ENCODE measurements at places on chromosomes 6 and 20.

GRCh38 chr6:82954937-82955577 lies 110.6 kb downstream of the UBE3D start:
- DNase-seq: no peak

- no peak for DNase-seq
Observed at GRCh38 chr6:73250016-73250415, 13.0 kb downstream of the KHDC1 start.

GRCh38 chr20:50341880-50342637 lies 151.4 kb downstream of the CEBPB start:
- no peak for DNase-seq

- no peak for DNase-seq
Observed at GRCh38 chr6:72245565-72245964, 359.2 kb downstream of the RIMS1 start.

DNA sequence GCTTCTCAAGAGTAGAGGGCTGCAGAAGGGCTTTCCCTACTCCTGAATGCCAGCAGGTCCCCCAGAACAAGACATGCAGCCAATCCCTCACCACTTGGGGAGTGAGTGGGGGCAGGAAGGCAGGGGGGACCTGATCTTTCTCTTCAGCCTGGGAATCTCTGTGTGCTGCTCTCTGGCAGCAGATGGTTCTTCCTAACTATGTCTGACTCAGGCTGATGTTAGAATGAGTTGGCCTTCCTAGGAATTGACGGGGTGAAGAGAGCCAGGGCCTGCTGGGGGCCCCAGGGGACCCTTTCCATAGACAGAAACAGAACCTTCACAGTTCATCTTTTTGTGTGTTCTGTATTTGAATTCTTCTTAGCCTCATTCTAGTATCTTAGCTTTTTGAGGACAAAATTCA lies 29.0 kb upstream of the TCP11 start:
- DNase-seq: no peak

DNA sequence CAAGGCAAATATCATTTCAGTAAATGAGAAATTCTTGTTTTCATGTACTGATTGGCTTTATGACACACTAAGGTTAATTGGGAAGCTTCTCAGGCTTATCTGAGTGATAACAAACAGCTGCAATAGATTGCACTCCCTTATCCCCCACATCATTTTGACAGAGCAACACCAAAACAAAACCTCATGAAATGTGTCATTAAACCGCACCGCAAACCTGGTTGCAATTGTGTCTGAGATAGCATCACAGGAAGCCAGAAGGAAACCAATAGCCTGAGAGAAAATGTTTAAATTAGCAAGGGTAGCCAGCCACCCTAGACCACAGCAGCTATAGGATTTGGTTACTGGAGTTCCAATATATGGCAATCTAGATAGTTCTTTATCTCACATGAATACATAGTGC lies 31.6 kb upstream of the LAMA4 start:
- DNase-seq: no peak

DNA sequence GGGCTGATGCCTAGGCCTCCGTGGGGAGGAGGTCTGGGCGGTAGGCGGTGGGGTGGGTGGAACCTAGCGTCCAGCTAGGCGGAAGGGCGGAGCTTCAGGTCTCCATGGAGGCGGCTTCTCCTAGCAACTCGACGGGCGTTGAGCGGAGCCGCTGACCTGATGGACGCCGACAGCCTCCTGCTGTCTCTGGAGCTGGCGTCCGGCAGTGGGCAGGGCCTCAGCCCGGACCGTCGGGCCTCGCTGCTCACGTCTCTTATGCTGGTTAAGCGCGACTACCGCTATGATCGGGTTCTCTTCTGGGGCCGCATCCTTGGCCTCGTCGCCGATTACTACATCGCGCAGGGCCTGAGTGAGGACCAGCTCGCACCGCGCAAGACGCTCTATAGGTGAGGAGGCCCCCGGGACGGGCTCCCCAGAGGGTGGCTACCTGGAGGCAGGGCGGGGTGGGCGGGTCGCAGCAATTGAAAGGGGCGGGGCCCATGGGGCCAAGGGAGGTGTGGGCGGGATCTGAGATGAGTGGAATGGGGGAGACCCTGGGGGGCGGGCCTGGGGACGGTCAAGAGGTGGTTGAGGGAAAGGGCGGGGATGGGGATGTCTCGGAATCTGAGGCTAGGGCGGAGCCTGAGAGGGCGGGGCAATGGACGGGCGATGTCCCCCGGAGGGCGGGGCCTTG lies at the start of gene RSPH9:
Gene RSPH9, plus strand, starts transcription at position 97 of the 673 bp plus-strand sequence. Its CDS starts 63 bp downstream, at position 160.
- DNase-seq: no peak

DNA sequence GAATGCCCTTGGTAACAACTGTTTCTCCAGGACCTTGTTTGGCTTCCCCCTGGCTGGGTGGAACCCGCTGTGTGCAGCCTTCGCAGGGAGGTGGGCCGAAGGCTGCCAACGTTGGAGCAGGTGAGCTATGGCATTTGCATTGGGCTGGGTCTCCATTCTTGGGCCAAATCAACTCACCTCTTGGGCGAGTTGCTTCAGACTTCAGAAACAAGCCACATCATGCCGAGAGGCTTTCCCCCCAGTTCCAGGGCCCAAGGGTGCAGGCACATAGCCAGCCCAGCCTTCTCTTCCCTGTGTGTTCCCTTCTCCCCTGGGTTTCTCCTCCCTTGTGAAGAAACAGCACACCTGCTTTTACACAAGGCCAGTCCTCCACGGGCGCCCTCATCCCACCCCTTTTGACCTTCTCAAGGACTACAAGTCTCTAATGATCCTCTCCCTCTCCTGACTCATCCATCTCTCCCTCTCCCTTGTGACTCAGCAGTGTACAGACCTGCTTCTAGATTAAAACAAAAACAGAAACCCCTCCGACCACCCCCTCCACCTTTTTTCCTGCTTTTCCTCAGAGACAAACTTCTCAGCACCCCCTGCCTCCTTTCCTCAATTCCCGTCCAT lies 41.6 kb downstream of the FAM209B start:
- DNase-seq: peak; percentile 92

DNA sequence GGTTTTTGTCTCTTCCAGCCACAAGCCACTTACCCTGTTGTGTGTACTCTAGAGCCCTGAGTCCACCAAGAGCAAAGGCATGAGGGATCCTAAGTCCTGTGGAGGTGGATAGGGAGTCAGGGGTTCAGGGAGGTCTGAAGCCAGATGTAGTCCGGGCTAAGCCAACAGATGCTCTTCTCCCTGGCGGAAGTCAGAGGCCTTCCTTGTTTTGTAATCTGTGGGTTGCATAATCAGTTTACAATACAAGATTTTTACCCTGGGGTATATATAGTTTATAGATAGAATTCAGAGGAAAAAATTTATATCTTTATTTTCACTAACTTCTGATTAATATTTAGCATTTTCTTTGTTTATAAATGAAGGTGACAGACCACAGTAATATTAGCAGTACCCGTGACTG lies 9.2 kb downstream of the LAMP5 start:
- DNase-seq: peak; percentile 10

GRCh38 chr20:1722513-1723050 lies 65.0 kb upstream of the SIRPG start:
- DNase-seq: no peak

- no peak for DNase-seq
Observed at GRCh38 chr20:3183896-3184612, 10.7 kb upstream of the LZTS3 start.

DNA sequence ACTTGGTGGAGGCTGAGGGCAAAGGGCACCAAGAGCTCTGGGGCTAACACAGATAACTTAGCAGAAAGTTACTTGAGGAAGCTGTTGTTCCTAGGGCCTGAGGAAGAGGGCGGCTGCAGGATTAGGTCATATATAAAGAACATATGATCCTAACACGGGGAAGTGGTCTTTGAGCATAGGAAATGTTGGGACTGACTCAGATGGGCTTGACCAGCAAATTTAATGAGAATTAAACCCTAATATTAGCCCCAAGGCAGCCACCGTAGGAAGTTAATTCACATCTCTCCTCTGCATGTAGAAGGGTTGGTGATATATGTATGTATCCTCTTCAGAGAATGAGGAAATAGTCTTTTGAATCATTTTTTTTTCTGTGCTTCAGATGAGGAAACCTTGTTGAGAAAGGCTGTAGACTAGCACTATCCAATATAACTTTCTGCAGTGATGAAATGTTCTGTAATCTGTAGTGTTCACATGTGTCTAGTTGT lies 9.2 kb upstream of the ZBTB9 start:
- DNase-seq: no peak

DNA sequence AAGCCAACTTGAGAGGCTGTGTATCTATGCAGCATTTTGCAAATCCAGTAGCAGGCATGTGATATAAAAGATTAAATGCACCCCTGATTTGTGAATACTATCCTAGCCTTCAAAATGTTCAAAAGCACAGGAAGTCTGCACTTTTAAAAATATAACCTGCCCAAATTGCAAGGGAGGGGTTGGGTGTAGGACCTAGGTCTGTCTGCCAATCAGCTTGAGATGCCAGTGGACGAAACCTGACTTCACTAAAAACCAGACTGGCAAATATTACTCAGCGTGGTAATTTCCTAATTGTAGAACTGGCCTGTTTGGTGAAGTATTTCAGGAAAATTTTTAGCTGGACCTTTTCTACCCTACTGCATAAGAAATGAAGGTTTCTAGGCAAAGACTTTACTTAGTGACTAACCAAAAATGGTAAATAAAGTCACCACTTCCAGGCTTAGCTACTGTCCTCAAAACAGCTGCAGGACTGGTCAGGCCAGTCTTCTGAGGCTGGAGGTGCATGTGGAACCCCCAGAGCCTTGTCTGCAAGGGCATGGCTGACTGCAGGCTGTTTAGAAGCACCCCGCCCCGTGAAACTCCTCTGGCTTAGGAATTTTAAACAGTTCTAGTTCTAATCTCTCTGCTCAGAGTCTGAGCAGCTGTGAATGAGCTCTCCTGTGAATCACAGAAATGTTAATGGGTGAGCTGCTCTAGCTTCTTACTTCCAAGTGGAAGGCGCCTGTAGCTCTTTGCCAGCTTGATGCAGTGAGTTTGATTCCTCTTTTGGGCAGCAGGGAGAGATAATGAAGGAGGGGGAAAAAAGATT lies 104.4 kb upstream of the ESR1 start:
- no peak for DNase-seq

- no peak for DNase-seq
Observed at GRCh38 chr6:159902620-159903019, 11.8 kb downstream of the MAS1 start.

GRCh38 chr20:63172726-63173125 lies 43.2 kb downstream of the YTHDF1 start:
- peak; percentile 13 for DNase-seq

DNA sequence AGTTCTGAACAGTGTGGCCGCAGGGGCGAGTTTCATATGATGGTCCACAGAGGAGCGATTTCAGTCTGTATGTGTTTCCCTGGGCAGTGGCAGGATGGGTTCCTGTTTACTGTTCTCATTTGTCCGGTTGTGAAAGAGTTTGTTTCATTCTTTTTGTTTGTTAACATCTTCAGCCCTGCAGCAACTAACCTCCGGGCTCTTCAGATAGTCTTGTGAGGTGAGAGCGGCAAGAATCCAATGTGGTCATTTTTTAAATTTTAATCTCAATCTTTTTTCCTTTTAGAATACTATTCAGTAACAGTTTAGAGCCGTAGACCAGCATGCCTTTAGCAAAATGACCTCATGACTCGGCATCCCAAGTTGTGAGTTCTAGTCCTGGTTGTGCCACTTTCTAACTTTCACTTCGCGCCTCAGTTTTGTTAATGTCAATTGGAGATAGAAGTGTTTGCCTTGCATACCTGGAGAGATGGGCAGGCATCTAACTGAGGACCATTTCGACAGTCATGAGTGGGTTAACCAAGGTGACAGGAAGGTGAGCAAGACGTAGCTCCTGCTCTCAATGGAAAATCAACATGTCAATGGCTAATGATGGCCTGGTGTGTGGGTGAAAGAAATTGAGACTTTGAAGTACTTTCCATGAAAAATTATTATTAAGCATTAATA lies 38.5 kb upstream of the PXDC1 start:
- no peak for DNase-seq

- DNase-seq: peak; percentile 54
Observed at GRCh38 chr6:140744659-140745320, 1370.3 kb upstream of the CITED2 start.

GRCh38 chr6:141152951-141153350 lies 979.8 kb upstream of the GJE1 start:
- DNase-seq: no peak

DNA sequence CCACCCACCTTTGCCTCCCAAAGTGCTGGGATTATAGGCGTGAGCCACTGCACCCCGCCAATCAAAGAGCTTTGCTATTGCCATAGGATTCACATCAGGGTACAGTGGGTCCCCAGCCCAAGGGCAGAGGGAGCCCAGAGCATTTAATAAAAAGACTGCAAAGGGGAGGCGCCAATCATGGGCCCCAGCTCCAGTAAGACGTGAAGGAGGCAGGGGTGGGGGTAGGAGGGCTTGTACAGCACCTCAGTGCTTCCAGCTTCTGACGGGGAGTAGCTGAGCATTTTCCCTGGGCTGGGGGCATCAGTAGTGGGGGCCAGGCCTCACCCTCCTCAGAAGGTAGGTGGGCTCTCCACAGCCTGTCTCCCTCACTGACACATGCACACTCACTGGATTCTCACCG lies 1.5 kb downstream of the ADA start:
- DNase-seq: no peak

DNA sequence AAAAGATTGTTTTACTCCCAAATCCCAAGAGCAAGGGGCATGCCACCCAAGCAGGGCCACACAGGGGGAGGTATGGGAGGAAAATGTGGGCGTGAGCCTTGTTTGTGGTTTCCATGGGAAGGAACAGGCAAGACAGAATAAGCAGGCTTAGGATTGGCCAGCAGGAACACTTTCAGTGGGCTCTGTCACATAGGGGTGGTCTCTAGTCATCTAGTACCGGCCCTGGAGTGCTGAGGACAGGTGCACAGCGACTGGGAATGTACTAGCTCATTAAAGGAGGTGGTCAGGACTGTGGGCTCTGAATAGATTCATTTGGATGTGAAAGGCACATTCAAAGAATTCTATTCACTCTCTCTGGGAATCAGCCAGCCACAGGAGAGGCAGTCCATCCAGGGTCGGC lies 175.6 kb downstream of the TBC1D7 start:
- DNase-seq: no peak

- DNase-seq: no peak
Observed at GRCh38 chr20:37266940-37267666, 5.5 kb upstream of the GHRH start.

GRCh38 chr20:1383623-1384404 lies 9.0 kb downstream of the FKBP1A start:
- no peak for DNase-seq

GRCh38 chr20:48826069-48826468 lies 1.7 kb downstream of the PREX1 start:
- DNase-seq: no peak

GRCh38 chr6:15403094-15403755 lies 157.4 kb downstream of the JARID2 start:
- no peak for DNase-seq
